ENCODE measurements at places on chromosomes 16 and 17.
A peak's percentile ranks its signal among the peaks of the same experiment; 100 is the strongest.

DNA sequence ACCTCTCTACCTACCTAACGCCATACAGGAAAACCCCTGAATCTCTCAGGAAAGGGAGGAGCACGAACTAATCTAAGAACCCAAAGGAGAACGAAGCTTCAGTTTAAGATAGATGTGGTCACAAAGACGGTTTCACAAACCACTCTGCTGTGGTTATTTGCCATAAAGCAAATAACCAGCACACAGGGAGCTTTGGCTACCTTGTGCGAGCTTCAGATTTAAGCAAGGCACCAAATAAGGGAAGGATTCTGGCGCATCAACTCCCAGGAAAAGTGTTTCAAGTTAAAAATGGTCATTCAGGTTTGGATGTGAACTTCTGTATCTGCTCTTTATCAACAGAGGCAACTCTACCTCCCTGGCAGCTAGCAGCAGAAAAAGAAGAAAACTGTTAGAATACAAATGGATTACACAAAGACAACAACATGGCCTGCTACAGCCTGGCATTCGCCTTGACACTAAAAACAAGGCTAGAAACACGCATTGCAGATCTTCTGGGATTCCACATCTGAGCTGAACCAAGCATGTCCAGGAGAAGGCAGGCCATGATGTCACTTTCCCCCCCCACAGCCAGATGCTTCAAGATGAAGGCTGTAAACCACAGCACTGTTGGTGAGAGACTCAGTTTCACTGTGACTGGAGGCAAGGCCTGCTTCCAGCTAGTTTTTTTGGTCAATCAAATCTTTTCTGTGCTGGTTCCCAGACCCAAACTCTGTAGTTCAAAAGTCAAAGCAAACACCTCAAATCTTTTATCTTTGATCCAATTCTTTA, 43.6 kb downstream of the SMG6 start:
- no peak for DNase-seq

- DNase-seq: no peak
Observed at GRCh38 chr17:76510831-76511244, 9.6 kb upstream of the RHBDF2 start.

GRCh38 chr17:12917399-12917798, 100.4 kb downstream of the ELAC2 start:
- no peak for DNase-seq

- no peak for DNase-seq
Observed at GRCh38 chr17:44235583-44235936, 16.1 kb upstream of the UBTF start.

DNA sequence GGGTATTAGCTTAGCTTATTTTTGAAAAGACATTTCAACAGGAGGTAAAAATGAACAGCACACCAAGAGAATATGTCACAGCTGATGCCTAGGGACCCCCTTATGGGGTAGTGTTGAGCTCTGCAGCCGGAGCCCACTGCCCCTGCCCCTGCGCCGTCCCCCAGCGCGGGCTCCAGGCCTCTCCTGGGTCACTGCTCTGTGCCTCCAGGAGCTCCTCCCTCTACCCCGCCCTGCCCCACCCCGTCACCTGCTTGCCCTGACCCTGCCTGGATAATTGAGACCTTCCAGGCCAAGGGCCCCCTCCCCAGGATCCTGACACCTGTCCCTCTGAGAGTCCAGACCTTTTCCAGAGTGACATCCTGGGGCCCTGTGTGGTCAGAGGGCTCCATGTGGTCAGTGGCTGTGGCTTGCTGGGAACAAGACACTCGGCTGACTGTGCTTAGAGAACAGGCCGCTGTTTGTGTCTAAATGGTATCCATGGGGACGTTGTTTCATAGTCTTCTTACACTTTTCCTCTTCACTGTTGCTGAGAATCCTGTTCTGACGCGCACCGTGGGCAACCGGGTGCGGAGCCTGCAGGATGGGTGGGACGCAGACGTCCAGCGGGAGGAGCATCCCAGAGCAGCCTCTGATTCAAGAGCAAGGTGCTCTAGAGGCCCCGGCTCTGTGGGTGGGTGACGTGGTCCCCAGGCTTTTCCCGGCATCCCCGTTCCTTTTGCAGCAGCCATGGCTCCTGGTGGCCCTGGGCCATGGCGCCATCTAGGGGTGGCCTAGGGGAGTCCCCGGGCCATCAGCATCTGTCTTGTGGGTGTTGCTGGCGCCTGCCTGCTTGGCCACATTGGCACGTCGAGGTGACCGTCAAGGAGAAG, 20.0 kb upstream of the WFIKKN1 start:
- peak; percentile 43 for DNase-seq

Measured in inflammatory macrophage treated with lipopolysaccharide for 1 hour (primary cell).